Stimulated activated CD4-positive, alpha-beta T cell treated with anti-CD3 and anti-CD28 coated beads, Interleukin-4, amount 100 ng/mL, for 24 hours (primary cell): ENCODE measurements at places on chromosomes 3 and 15.

- no peak for DNase-seq
Measured at GRCh38 chr15:93331545-93332167, 242.6 kb upstream of the RGMA start.

DNA sequence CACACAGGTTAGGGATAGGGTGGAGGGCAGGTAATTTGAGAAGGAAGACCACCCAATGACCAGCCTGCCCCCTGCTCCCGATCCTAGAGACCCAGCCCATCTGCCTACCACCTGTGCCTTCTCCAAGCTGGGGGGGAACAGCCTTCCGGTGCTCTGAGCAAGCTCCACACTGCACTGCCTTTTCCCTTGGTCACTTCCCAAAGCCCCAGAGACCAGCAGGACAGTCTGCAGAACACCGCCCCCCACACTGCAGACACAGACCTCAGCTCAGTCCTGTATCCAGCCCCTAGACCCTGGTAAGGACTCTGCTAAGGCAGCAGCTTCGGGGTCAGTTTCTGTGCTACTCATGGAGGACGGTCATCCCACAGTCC lies 156.9 kb downstream of the MEGF11 start:
- no peak for DNase-seq

- DNase-seq = no peak
Measured at GRCh38 chr15:33116198-33116597, 78.3 kb downstream of the FMN1 start.

DNA sequence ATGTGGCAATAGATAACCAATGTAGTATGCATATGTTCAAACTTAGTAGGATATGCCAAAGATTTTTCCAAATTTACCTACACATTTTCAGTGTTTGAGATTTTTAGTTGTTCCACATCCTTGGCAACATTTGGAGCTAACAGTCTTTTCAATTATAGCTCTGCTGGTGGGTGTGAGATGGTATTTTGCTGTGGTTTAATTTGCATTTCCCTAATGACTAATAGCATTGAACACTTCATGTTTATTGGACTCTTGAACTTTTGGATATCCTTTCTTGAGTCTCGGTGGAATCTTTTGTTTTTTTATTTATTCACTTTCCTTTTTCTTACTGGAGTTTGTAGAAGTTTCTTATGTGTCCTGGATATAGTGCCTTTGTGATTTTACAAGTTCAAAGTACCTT lies 11.0 kb upstream of the ILDR1 start:
- no peak for DNase-seq

- DNase-seq = no peak
Measured at GRCh38 chr15:101391981-101392640, 97.1 kb upstream of the SNRPA1 start.

DNA sequence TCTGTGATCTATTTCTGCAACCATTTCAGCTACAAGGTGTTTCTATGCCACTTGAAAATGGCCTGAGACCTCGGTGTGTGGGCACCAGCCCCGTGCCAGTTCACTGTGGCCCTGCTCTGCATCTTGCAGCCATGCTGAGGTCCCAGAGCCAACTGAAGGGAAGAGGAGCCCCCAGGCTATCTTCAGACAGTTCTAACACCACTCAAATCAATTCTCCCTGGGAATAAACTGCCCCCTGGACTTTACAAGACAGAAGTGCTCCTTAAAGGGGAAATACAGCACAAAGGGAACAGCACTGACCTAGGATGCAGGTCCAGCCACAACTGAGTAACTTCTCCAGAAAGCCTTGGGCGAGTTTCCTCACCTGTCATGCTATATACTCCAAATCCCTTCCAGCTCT lies 3.9 kb downstream of the XXYLT1 start:
- DNase-seq = no peak

DNA sequence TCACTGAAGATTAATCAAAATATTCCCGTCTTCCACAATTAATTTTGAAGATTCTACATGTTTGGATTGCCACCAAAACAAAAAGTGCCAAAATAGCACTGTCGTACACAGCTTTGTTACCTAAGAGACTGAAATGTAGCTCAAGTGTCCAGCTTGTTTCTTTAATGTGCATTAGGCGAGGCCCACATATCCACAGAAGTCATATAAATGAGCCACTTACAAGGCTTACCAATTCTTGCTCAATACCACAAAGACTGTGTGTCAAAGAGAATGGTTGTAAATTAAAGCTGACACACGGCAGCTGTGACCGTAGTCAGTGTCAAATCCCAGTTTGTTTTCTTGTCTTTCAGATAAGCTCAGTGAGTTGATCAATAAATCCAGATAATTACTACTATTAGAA lies 639.4 kb upstream of the TBL1XR1 start:
- no peak for DNase-seq

DNA sequence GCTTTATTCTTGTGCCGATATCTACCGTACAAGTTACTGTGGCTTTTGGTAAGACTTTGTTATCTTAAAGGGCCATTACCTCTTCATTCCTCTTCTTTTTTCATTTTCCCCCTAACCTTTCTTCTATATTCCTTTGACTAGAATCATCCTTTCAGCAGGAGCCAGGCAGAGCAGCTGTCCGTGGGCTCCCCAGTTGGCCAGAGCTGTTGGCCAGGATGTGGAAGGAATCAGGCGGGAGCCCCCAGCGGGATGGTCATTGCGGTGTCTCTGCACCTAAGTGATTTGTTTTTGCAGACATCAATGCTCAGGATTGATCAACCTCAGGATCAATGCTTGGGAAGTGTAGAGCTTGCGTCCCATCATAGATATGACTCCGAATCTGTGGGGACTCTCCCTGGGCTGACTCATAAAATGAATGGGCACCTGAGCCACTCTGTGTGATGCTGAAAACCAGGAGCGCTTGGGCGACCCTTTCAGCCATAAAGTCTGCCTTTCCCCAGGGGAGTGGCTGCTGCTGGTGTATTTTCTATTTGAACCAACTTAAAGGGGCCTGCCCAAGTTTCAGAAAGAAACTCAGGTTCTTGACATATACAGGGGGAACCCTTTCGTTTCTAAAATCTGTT lies 21.7 kb downstream of the APBA2 start:
- DNase-seq = no peak

GRCh38 chr3:111906656-111907055 lies 47.6 kb downstream of the PHLDB2 start:
- no peak for DNase-seq

DNA sequence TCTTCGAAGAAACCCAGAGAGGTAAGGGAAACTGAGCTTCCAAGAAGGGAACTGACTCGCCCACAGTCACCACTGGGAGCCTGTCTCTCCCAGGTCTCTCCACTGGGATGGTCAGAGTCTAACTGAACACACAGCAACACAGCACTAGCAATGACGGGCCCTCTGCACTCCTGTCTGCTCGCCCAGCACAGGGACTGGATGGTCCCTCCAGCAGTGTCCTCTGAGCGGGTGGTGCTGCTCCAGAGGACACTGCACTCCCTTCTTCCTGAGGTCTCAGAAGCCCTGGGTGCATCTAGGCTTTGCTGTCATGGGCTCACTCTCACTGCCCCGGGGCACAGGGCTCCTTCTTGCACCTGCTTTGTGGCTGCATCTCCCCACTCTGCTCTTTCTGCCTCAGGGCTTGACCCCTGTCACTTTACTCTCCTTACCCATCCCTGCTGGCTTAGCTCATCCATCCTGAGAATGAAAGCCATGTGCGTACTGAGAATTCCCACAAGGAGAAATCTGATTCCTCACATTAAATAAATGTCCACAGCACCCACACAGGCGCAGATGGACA lies 356.6 kb downstream of the GABRG3 start:
- DNase-seq = no peak

DNA sequence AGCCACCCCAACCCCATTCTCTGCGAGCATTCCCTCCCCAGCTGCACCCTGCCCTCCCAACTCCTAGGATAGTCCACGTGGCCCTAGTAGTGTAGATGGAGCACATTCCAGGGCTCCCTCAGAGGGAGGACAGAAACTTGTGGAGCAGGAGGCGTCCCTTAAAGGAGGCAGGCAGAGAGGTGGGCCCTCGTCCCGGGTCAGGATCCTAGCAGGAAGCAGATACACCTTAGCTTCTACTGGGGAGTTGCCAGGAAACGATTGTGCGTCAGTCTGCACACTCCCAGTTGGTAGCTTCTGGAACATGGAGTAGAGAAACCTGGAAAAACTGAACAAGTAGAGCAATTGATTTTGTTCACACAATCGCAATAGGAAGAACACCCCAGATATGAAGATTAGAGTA lies 43.9 kb upstream of the KLHL25 start:
- no peak for DNase-seq
